ENCODE measurements at places on chromosomes 2 and 18. TPM values are rescaled to one million over a fixed set of nuclear protein-coding genes. Genes with fewer than 3 reads are reported as not detected.

GRCh38 chr18:2459886-2460285, 111.4 kb downstream of the METTL4 start:
- DNase-seq: no peak

The CHN1 gene
- 44.3 TPM for total RNA-seq

The LYG2 gene
- not detected for total RNA-seq

The ZSCAN30 gene
- 17.5 TPM for total RNA-seq

The SMAD4 gene
- 80.2 TPM for total RNA-seq

The ALPI gene
- total RNA-seq: not detected
